ENCODE measurements at places on chromosomes 6 and 20.

DNA sequence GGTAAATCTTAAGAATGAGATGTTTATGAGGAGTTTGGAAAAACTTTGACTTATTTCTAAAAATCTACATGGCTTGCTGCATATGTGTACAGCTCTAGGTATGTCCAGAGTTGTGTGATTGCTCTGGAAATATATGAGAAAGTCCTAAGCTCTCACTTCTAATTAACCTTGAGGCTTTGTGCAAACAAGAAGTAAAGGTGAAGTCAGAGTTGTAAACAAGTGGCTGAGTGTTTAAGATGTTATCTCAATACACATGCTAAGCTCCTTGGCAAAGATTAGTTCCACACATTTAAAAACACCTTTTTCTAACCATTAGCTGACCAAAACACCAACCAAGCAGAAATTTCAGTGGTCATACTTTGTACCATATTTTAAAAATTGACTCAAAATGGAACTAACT lies 684.2 kb downstream of the HTR1B start:
- no peak for DNase-seq

- DNase-seq: no peak
These were observed 11.3 kb downstream of the PTPN1 start for GRCh38 chr20:50521221-50522052.

- no peak for DNase-seq
These were observed 724.9 kb downstream of the DOK5 start for GRCh38 chr20:55200317-55200716.

DNA sequence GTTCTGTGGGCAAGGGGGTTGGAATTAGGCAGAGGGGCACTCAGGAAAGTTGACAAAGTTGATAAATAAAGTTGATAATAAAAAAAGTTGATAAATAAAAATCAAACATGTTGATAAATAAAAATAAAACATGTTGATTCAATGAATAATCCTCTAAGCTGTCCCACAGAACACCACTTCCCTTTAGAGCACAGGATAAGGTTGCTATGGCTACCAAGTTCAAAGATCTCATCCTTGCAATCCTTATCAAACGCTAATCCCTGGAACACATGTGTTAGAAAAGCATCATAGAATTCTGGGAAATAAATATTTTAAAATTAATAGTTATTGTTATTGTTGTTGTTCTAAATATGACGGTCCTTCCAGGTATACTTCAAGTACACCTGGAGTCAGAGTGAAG lies 33.9 kb downstream of the MBOAT1 start:
- no peak for DNase-seq

DNA sequence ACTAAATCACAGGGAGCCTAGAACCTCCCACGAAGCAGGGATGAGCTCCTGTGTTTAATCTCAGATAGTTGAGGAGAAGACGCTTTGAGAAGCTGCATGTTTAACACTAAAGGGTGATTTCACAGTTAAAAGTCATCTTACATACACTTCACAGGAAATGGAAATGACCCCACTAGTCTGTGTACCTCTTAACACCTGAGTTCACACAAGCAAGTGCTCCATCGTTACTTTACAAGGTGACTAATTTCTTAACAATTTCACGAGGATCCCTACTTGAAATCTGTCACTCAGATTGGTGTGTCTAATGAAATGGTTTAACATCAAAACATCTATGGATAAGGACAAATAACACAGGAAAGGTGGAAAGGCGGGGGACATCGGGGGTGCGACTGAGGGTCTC lies 93.8 kb upstream of the RPS6KA2 start:
- DNase-seq: no peak

GRCh38 chr20:17795501-17796071 lies 95.8 kb downstream of the BANF2 start:
- DNase-seq: no peak

DNA sequence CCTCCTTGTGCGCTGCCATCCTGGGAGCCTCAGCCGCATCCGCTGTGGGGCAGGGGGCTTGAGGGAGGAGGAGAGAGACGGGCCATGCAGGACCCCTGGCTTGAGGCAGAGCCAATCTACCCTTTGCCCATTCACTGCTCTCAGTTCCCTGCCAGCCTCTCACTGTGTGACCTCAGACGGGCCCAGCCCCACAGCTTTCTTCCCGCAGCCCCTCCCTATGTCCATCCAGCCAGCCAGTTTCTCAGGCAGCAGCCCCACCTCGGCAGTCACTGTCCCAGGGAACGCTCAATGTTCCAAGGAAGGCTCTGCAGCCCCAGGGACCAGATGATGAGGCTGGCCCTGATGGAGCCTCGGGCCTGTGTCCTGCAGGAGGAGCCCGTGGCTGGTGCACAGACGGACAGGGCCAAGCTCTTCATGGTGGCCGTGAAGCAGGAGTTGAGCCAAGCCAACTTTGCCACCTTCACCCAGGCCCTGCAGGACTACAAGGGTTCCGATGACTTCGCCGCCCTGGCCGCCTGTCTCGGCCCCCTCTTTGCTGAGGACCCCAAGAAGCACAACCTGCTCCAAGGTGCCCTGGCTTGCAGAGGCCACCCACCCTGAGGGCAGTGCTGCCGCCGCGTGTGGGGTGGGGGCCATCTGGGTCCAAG lies 3.9 kb upstream of the TNFRSF6B start:
- DNase-seq: no peak

Data from NCI-H524 treated with DMSO at 0.1 percent for 48 hours (cell line).